ENCODE measurements at places on chromosomes 3 and 15. TPM values are rescaled to one million over a fixed set of nuclear protein-coding genes. Genes with fewer than 3 reads are reported as not detected.

DNA sequence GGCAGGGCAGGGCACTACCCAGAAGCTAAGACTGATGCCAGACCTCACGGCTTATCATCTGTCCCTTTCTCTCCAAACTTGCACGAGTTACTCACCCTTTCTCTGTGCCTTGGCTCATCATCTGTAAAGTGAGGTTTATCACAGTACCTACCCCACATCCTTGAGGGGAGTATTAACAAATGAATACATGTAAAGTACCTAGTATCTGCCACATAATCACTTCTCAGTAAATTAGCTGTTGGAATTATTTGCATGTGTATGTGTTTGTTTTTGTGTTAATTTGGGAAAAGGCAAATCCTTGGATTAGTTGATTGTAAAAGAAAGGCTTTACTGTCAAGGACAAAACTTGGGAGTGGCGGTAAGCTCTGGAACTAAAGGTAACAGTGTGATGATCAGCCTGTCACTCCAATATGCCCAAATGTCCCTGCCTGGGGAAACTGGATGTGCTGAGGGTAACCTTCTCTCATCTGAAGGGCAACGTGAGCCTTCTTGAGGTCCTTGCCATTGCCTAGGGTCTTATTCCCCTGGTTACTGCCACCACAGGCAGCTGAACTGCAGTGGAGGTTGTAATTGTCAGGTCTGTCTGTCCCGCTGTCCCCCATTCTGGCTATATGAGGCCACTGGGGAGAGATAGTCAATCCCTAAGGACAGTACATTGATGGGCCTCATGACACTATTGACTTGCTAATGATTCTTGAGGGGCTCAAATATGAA, 269.4 kb downstream of the CLSTN2 start:
- DNase-seq: no peak

- DNase-seq: peak; percentile 90
These were observed 2.1 kb downstream of the ALCAM start for GRCh38 chr3:105368566-105369499.

DNA sequence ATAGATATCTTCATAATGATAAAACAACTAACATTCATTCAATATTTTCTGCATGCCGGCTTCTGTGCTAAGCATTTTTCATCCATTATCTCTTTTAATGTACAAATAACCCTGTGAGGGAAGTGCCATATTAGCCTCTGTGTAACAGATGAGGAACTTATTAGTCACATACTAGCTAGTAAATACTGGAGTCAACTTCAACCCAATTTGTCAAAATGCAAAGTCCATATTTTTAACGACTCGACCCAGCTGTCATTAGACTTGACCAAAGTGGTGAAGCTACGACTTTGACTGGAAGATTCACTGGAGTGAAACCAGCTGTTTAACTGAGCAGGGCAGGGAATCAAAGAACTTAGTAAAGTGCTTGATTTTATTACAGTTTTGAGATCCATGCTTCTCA, 41.6 kb downstream of the PARP15 start:
- DNase-seq: no peak

The ACKR4 gene
- total RNA-seq: not detected

GRCh38 chr15:82992436-82992998, 6.5 kb downstream of the RAMAC start:
- DNase-seq: no peak

- no peak for DNase-seq
These were observed 1.9 kb upstream of the CCDC9B start for GRCh38 chr15:40342416-40343320.

- DNase-seq: no peak
These were observed 50.9 kb upstream of the MAP3K13 start for GRCh38 chr3:185311991-185312390.

- no peak for DNase-seq
These were observed 3.4 kb upstream of the RARB start for GRCh38 chr3:25424614-25425013.

DNA sequence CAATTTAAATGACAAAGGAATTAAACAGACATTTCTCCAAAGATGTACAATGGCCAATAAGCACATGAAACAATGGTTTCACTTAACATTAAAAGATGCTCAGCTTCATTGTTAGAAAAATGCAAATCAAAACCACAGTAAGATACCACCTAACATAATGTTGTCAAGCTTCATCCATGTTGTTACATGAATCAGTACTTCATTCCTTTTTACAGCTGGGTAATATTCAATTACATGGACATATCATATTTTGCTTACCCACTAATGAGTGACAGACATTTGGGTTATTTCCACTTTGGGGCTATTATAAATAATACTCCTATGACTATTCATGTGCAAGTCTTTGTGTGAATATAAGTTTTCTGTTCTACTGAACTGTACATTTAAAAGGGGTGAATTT, 7.8 kb downstream of the SLC41A3 start:
- DNase-seq: no peak

- DNase-seq: no peak
These were observed 8.8 kb upstream of the CPOX start for GRCh38 chr3:98602078-98602678.

GRCh38 chr3:78994174-78995027, 773.4 kb downstream of the ROBO1 start:
- DNase-seq: no peak

The ARHGEF26 gene
- 0.34 TPM for total RNA-seq

DNA sequence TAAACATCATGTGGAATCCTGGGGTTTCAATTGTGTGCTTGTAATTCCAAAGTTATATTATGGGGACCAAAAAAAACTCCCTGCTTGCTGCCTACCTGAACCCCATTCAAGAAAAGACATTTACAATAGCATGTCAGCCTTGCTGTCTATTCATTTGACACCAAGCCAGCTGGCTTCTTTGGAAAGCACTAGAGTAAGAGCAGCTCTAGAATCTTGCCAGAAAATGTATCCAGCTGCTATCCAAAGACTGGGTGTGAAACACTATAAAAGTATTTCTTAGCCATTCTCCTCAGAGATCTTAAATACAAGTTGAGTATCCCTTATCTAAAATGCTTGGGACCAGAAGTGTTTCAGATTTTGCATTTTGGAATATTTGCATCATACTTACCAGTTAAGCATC, 87.4 kb downstream of the RAD18 start:
- DNase-seq: no peak

GRCh38 chr3:165644331-165644730, 192.9 kb downstream of the BCHE start:
- no peak for DNase-seq

DNA sequence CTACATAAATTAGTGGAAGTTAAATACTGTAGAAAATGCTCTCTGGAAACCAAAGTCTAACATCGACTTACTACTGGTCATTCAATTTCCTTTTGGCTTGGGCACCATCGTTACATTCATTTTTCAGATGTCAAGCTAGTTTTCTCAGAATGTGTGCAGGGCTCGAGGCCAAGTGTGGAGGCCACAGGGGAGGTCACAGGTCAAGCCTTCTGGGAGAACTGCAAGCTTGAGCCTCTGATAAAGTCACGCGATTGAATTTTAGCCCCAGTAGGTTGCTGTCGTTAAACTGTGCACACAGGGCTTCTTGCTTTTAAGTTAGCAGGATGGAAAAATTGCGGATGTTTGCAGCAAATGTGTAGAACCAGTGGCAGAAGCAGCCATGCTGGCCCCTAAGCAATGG, 182.2 kb downstream of the APBA2 start:
- DNase-seq: no peak

DNA sequence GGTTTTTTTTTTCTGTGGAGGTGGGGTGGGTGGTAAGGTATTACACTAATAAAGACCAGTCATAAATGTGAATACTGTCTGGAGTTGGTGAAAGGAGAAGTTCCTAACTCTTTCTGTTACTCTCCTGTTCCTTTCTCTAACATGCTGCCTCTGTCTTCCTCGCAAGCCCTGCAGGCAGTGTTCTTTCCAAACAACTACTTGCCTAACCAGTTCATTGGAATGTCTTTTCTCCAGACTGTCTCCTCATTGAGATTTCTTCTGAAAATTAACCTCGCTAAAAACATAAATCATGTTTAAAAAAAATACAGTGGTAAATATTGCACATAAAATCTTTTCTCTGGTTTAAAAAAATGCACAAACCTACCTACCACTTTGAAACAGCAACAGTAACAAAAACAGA, 135.2 kb downstream of the TP63 start:
- no peak for DNase-seq

- DNase-seq: peak; percentile 13
These were observed 58.1 kb downstream of the CD200 start for GRCh38 chr3:112390783-112391641.

The ENTPD3 gene
- not detected for total RNA-seq

DNA sequence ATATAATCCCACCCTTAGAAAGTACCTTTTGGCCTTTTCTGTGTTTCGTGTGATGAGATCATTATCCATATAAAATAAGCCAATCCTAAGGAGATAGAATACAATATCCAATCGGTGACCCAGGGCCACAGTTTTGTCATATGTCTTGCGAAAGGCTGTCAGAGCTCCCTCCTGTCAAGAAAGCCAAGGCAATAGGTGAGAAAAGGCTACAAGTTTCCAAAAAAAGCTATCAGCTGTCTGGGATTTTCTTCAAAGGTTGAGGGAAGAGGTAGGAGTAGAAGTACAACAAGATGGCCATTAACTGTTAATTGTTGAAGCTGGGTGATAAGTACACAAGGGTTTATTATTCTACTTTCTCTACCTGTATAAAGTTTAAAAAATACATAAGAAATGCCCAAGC, 4.0 kb downstream of the PSMD6 start:
- no peak for DNase-seq

- no peak for DNase-seq
These were observed 109.7 kb upstream of the TRIM42 start for GRCh38 chr3:140568131-140568530.

The APH1B gene
- total RNA-seq: 6.6 TPM

The SLC9A9 gene
- total RNA-seq: 1.6 TPM

DNA sequence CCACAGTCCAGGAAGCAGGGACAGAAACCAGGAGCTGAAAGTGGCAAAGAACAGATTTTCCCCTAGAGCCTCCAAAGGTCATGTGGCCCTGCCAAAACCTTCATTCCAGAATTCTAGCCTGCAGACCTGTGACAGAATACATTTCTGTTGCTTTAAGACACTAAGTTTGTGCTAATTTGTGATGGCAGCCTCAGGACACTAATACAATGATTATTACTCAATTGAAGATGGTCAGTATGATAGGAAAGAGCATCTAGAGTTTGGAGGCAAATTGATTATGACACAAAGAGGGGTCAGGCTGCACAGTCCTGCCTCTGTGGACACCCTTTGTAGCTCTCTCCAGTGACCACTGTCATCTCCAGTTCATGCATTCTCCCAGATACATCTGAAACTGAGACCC, 79.0 kb upstream of the C3orf49 start:
- no peak for DNase-seq

The PRC1 gene
- 158 TPM for total RNA-seq

DNA sequence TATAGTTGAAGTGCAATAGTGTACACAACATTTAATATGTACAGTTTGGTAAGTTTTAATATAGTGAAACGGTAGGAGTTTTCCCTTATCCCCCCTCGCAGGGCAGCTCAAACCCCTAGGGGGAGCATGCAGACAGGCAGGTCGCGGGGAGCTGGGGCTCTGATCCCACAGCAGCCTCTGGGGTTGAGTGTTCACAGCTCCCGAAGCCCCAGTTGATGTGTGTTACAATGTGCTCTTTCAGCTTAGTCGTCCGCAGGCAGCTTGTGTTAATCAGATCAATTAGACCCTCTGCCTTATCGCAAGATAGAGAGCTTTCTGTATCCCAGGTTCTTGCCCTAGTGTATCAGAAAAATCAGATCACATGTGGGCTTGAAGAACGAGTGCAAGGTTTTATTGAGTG, 143.1 kb upstream of the CHRNA7 start:
- DNase-seq: no peak

- DNase-seq: no peak
These were observed 16.9 kb downstream of the ZNF717 start for GRCh38 chr3:75768303-75769017.

DNA sequence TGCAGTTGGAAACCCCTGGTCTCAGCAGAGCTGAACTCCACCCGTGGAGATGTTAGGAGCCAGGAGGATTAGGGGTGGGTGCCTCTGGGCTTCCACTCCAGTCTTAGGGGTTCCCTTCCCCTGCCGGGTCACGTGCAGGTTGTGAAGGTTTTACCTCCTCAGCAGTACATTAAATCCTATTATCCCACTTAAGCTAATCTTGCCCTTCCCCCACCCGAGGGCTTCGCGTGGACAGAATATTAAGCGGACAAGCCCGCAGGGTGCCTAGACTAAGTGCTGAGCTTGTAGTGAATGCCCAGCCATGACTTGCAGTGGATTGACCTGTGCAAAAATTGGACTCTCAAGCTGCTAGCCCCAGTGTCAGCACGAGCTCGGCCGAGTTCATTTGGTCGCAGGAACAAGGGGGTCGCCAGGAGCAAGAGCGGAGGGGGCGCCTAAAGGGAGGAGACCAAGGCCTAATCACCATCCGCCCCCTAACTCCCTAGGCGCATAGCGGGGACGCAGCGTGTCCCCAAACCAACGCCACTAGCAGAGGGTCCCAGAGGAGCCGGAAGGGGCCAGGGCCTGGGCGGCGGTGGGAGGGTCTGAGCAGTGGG, 498 bp upstream of the SEMA4B start:
- DNase-seq: no peak

The HESX1 gene
- 0.90 TPM for total RNA-seq

- no peak for DNase-seq
These were observed 581.1 kb upstream of the GBE1 start for GRCh38 chr3:82342521-82342920.

GRCh38 chr3:149215515-149215914, 6.1 kb downstream of the CP start:
- no peak for DNase-seq

The PYDC2 gene
- not detected for total RNA-seq

The CMTM6 gene
- 87.7 TPM for total RNA-seq

DNA sequence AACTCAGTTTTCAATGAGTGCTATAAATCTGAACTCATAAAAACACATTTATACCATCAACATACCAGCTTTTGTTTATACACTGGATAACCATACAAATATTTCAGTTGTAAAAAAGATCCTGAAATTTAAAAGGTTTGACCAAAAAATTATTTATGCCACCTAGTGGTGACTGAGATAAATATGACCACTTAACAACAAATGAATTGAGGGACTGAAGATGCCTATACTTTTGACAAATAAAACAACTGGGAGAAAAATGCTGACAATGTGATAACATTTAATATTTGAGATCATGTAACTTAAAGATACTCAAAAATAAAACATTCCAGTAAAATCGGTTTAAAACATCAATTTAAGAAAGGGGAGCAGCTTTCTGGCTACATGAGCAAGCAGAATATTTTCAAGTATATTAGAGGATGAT, 30.4 kb downstream of the ATG3 start:
- DNase-seq: no peak
